ENCODE measurements at places on chromosomes 7 and 10.

DNA sequence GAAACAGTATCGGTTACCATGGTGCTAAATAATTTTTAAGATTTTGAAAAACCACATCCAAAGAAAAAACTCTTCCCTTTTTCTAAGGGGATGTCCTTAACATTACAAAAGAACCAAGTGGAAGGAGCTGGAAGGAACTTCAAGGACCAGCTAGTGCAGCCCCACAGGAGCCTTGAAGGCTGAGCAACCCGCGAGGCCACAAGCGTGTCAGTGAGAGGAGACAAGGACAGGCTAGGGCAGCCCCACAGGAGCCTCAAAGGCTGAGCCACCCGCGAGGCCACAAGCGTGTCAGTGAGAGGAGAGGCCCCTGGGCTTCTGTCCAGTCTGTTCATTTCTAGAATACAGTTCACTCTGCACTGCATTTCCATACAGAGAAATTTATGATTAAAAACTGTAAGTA, 80.1 kb upstream of the ATP6V0A4 start:
- DNase-seq: no peak

- DNase-seq: no peak
These were observed 693.3 kb downstream of the GRID1 start for GRCh38 chr10:85673270-85673669.

- DNase-seq: no peak
These were observed 17.2 kb upstream of the TPST1 start for GRCh38 chr7:66187905-66188304.

- no peak for DNase-seq
These were observed 5.7 kb downstream of the RARRES2 start for GRCh38 chr7:150335774-150336112.

DNA sequence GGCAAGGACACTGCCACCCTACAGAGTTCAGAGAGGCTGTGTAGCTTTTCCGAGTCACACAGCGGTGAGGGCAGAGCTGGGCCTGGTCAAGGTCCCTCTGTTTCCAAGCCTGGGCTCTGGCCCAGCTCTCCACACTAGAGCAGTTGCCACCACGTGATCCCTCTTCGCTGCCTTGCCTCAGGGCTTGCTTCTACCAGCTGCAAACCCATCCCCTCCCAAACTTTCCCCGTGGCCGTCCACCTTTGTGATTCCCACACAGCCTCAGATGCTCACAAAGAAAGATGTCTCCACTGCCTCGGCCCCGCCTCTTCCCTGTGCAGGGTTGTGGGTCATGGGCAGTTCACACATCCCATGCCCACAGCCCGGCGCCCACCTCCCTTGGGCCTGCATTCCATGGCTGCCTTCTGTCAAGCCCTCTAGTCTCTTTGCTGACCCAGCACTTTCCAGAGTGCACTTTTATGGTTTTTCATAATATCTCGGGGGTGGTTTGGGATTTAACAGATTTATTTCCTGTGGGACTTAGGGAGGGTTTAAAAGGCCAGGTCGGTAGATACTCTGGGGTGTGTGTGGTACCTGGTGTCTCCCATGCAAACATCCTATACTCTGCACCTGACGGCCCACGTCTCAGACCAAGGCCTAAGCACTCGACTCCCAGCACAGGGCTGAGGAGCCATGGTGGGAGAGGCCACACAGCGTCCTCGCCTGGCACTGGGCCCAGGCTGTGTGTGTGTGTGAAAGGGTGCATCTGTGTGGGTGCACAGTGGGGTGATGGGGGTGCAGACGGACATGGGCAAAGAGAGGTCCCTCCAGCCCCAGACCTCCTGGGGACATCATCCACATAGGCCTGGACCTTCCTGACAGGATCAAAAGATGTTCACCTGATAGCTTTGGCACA, 59.6 kb downstream of the PKD1L1 start:
- DNase-seq: no peak

DNA sequence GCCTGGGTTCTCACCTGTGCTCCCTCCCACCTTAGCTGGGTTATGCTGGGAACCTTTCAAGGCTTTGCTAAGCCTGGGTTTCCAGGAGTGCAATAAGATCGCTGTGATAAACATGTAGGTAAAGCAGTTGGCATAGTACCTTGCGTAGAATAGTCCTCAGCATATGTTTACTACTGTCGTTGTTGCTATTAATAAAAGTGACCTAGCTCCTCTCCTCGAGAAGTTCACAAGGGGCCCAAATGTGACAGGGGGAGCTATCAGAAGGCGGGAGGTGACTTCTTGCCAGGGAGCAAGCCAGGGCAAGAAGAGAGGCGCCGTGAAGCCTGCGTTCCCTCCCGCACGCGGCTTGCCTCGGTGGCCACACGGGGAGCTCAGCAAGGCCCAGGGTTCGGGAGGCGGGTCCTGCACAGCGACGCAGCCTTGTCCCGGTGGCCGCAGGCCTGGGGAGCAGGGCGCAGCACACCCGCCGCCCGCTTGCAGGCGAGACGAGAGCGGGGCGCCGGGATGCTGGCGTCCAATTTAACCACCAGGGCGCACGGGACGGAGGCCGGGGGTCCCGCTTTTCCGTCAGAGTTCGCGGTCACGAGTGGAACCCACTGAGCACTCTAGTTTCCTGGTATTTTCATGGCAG, 106.2 kb downstream of the SNX10 start:
- DNase-seq: peak; percentile 34

DNA sequence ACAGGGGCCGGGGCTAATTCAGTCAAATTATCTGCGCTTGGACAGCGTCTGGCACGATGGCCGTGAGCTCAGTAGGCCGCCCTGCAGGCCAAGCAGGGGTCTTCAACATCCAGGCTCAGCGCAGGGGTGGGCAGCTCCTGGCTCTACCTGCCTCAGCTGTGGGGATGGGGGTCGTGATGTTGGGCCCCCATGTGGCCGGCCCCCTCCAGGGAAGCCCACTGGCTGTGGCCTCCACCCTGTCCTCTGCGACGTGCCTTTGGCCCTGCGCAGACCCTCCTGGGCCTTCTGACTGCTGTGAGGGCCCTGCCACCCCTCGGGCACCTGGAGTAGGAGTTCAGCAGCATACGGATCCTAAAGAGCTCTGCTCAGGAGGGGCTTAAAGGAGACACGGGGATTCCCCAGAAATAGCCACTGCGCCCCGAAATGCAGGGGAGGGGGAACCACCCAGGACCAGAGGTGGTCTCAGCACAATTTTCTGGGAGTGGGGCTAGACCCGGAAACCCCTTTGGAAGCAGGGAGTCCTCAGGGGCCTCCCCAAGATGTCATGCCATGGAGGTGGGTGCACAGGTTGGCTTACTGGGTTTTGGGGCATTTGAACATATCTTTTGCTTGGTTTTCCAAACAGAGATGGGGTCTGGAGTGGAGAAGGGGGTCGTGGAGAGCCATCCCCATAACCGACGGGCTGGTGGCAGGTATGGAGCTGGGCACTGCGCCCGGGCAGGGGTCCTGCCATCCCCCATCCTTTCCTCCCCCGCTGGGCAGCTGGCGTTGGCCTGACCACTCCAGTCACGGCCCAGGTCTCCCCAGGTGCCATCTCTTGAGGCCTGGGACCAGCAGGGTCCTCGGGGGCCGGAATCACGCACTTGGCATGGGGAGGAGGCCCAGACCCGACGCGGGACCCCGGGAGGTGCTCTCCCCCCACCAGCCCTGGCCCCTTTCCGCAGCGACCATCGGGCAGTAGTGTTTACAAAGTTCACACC, 4.0 kb upstream of the ADAP1 start:
- DNase-seq: no peak

DNA sequence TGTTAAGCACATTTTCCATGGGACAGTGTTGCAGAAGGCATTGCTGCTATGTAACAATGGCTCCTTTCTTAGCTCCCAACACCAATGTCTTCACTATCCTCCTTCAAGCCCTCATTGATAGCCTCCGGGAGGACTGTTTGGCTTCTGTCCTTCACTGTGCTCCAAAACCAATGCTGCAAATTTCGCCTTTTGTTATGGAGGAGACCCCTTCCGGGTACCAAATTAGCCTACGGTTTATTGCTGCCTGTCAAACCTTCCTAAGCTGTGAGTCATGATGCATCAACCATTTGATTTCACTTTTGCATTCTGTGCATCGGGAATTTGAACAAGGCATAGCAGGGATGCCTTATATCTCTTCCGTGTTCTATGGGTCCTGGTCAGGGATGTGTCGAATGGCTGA, 432.9 kb downstream of the GATA3 start:
- no peak for DNase-seq

DNA sequence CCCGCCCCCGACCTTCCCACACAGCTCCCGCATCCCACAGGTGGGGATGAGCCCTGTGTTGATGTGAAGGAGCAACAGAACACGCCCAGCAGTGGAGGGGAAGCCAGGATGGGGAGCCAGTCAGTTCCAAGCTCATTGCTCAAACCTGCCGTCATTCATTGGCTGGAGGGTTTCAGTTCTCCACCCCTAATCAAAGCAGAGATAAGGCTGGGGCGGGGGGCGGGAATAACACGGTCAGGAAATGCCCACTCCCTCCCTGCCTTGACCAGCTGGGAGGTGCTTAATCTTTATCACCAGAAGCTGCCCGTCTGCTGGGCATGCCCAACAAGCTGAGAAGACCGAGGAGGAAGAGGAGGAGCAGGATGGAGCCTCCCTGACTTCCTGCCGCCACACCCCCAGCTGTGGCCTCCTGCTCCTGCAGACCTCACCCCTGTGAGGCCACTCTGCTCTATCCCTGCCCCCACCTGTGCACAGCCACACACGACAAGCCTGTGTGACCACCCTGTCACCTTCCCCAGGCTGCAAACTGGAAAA, 265.1 kb downstream of the ZEB1 start:
- no peak for DNase-seq

GRCh38 chr10:33674491-33674890, 340.0 kb upstream of the NRP1 start:
- no peak for DNase-seq

DNA sequence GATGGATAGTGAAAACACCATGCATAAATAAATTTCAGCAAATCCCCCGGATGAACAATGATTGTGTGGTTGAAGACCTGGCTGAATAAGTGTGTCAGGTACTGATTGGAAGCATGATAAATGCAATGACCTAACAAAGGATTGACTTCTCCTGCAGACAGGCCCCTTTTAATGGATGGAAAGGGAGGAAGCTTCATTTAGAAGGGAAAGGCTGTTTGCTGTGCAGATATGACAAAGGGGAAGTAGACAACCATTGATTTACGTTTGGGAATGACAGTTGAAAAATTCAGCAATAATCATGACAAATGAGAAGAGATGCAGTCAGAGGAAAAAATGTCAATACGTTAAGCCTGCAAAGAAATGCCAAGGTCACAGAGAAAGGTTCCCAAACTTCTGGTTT, 503.8 kb downstream of the LRMDA start:
- no peak for DNase-seq

- no peak for DNase-seq
These were observed 875.4 kb downstream of the LRMDA start for GRCh38 chr10:76306856-76307255.

- no peak for DNase-seq
These were observed 220.9 kb downstream of the RNLS start for GRCh38 chr10:88361995-88362807.

DNA sequence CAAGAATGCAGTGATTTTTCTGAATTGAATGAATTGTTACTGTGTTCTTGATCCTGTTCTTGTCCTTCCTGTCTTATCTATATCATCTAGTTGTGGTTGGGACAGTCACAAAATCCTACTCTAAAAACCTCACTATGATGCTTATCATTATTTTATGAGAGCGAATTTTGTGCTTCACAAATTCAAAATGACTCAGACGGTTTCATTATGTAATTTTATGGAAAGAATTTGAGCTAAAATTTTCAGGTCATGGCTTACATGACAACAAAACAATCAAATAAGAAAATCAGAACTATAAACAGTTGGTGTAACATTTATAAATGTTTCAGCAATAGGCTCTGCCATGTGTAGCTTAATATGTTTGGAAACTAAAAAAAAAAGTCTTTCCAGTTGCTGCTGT, 6.9 kb downstream of the PRKAR2B start:
- no peak for DNase-seq

- no peak for DNase-seq
These were observed 34.1 kb downstream of the AFAP1L2 start for GRCh38 chr10:114370199-114370598.

GRCh38 chr10:60564475-60564874, 174.8 kb upstream of the ANK3 start:
- no peak for DNase-seq

DNA sequence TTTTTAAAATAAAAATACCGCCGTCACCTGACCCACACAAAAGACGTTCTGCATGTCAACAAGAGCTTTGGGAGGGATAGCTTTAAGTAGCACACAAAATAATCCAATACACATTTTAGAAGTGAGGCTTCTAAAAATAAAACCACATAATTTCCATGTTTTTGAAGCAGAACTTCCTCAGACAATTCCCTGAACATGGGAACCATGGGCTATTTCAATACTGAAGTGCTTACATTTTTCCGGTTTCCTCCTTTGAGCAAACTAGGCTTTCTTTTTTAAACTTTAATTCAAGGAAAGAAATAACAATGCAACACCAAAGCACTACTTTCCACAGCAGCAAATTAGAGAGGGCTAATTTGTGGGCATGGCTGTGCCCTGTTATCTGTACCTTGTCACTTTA, 59.9 kb downstream of the ELMO1 start:
- DNase-seq: no peak

Data from NCI-H1092 treated with DMSO at 0.1 percent for 48 hours (cell line).